ENCODE measurements at places on chromosomes 3 and 15. TPM values are rescaled to one million over a fixed set of nuclear protein-coding genes. Genes with fewer than 3 reads are reported as not detected.
A peak's percentile ranks its signal among the peaks of the same experiment; 100 is the strongest.

TMEM62 gene
- total RNA-seq = 35.8 TPM

TEX55 gene
- total RNA-seq = not detected

CSTA gene
- total RNA-seq = 62.3 TPM

ACKR2 gene
- total RNA-seq = 17.2 TPM

THAP10 gene
- total RNA-seq = 3.8 TPM

GOLGA8T gene
- not detected for total RNA-seq

LDHAL6B gene
- total RNA-seq = not detected

DNA sequence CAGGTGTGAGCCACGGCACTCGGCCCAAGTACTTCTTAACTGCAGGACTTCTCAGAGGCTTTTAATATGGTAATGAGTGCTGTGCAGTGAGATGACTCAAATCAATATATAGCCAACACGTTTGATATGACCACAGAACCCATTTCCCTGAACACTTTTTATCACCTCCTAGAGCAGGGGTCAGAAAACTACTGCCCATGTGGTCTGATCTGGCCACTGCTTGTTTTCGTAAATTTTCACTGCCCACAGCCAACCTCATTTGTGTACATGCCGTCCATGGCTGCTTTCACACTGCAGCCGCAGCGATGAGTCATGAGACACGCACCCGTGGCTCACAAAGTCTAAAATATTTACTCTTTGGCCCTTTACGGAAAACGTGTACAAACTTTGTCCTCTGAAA, 179.2 kb downstream of the RORA start:
- no peak for DNase-seq

DNA sequence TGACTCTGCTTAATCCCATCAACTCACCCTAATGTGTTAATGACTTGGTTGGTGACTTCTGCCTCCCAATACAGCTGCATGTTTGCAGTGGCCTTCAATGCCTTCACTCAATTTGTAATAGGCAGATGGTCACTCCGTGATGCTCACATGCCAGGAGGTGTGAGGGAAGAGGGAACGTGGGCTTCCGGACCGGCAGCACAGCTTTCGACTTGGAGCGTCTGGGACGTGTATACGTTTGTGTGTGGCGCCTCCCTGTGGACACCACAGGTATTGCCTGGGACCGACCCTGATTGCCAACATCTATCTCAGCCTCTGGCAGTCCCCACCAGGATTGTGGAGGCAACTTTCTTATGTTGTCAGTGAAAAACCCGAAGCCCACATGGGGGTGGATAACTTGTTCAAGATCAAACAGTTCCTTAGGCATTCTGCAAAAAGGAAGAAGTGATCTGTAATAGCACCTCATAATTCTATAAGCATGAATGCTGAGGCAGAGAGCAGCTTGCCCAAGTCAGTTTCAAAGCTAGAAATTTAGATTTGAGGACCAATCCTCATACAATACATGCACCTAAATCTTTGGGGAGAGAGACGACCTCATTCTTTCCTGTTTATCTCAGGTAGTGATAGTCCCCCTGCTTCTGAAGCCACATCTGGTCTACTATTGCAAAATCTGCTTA, 16.9 kb downstream of the MRPL46 start:
- peak; percentile 52 for DNase-seq

GRCh38 chr3:124829178-124829818, 57.9 kb downstream of the ITGB5 start:
- no peak for DNase-seq

DNA sequence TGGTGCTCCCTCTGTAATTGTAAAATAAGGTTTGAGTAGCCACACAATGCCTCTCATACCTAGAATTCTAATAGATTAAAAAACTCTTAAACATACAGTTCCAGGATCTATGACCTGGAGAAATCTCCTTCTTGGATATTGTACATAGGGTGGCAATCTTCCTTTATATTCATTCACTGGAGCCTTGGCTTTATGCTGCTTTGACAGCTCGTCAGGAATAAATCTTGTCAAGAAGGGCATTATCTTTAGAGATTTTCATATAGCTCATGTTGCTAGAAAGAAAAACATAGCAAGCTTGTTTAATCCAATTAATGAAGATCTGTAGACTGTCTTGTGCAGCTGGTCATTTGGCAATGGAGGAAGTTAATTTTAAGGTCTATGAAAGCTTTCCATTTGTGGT, 131.1 kb downstream of the PYDC2 start:
- no peak for DNase-seq

GRCh38 chr15:47443839-47444238, 273.5 kb upstream of the SEMA6D start:
- DNase-seq = no peak

DNA sequence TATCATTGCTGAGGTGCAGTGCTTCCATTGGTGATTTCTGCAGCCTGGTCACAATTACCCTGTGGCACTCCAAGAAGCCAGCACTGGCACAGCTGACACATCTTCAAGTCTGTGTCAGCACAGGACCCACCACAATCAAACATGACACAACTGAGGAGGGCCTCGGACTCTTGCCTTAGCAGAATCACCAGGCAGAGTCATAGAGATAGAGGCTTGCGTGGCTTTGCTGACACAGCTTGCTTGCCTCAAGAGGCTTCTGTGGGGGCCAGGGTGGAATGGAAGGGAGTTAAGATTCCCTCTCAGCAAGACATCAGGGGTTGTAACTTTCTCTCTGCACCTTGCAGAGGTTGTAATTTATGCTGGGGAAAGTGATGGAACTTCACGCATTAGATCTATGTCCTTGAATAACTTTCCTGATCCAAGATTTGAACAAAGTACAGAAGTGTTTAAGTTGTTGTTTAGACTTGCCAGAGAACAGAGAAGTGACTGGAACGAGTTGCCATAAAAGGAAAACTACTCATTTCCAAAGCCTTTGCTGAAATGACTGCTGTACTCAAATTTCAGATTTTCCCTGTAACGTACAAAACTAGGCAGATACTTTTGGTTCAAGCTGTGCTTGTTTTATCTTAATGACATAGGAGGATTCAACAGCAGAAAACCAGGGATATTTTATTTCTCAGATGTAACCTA, 170.7 kb downstream of the DIPK2A start:
- no peak for DNase-seq

GRCh38 chr3:107409365-107409764, 32.1 kb downstream of the CCDC54 start:
- no peak for DNase-seq

- DNase-seq = no peak
Observed at GRCh38 chr3:184337399-184337714, at the start of gene FAM131A. FAM131A (plus strand) TSS chr3:184337600; CDS start chr3:184337631, 31 bp downstream.

GRCh38 chr15:39269821-39270220, 311.1 kb upstream of the THBS1 start:
- DNase-seq = no peak

DNA sequence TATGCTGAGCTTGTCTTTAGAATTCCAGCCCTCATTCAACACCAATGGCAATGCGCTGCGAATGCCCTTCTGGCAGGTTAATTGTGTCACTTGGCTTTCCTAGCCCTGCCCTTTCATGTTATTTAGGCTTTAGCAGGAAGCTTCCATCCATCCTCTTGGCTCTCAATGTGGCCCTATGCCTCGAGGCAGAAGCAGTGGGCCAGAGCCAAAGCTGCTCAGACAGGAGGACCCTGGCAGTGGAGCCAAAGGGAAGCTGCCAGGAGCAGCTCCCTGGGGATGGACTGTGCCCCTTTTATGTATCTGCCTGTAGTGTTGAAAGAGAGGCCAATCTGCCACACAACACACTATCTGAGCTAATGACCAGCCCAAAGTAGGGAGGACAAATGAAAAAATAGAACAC, 376.4 kb downstream of the CTNNB1 start:
- DNase-seq = no peak

GRCh38 chr3:120506828-120507774, 56.3 kb upstream of the FSTL1 start:
- DNase-seq = no peak

DNA sequence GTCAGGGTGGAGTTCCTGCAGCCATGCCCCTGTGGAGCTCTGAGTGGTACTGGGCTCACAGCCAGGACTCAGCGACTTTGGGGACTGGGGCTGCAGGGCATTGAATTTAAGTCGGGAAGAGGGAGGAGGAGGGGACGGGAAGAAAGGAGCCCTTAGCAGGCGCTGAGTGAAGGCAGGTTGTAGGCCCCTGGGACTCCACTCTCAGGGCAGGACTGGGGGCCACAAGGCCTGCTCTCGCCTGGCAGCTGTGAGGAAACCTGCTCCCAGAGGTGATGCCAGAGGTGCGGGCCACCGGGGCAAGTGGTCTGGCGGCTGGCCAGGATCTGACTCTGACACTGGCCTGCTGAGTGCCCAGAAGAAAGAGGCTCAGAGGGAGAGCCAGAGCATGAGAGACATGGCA, 73.5 kb downstream of the EPHB3 start:
- no peak for DNase-seq

- DNase-seq = no peak
Observed at GRCh38 chr3:37216597-37217097, 42.3 kb upstream of the LRRFIP2 start.

GRCh38 chr3:194596906-194597305, 36.3 kb downstream of the TMEM44 start:
- no peak for DNase-seq

DNA sequence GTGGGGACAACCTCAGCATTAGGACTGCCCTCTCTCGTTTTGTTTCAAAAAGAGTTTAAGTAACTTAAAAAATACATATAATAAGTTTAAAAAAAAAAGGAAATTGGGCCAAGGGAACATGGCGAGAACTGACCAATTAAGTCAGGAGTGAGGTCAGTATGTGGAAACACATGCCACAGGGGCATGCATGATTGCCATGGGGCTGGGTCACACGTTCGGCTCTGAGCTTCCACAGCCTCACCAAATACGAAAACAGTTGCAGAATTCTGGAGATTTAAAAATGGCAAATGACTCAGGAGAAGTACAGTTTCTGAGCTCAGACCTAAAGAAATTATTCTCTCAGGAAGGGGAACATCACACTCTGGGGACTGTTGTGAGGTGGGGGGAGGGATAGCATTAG, 24.1 kb downstream of the PDE8A start:
- no peak for DNase-seq

DNA sequence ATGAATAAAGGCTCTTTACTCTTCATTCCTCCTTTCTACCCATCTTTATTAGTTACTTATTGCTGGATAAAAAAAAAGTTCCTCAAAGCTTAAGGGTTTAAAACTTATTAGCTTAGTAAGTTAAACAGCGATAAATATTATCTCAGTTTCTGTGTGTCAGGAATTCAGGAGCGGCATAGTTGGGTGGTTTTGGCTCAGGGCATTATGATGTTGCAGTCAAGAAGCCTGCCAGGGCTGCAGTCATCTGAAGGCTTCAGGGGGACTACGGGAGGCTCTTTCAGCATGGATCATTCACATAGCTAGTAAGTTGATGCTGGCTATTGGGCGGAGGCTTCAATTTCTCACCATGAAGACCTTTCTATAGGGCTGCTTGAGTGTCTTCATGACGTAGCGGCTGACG, 1.9 kb upstream of the DLG1 start:
- DNase-seq = no peak

- DNase-seq = no peak
Observed at GRCh38 chr15:91891788-91892345, 38.4 kb downstream of the SLCO3A1 start.

DNA sequence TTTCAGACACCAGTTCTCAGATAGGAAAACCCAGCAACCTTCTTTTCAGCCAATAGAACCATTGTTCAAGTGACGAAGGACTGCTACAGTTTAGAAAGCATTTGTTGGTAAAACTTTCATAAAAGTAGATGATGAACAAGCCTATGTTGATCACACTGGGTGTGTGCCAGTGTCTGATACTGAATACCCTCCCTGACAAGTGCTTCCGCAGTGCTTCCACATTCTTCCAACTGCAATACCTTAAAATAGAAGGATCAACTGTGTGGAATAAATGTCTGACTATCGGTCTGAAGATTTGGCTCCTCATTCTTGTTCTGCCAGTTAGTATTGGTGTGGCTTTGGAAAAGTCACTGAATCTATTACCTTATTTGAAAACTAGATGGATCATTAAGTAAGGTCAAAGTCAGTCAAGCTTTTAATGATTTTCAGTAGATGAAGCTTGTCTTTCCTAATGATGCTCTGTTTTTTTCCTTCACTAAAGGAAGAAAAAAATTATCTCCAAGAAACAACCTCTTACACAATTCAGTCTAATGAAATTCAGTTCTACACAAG, 479.4 kb upstream of the CBLB start:
- no peak for DNase-seq

DNA sequence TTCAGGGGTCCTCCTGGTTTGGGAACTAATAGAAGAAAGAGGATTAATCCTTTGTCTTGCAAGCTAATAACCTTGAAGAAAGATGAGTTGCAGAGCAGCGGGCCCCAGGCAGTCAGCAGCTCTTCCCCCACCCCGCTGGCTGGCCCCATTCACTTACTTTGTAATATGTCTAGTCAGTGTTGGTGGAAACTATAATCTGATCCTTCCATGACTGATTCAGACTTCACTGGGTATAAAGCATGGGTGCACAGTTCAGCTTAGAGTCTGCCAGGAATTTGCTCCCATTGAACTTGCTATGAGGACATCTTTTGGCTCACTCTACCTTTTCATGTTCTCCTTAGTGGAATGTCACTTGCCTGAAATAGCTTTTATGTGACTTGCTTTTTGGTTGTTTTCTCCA, 117.7 kb downstream of the CCNL1 start:
- DNase-seq = no peak

DNA sequence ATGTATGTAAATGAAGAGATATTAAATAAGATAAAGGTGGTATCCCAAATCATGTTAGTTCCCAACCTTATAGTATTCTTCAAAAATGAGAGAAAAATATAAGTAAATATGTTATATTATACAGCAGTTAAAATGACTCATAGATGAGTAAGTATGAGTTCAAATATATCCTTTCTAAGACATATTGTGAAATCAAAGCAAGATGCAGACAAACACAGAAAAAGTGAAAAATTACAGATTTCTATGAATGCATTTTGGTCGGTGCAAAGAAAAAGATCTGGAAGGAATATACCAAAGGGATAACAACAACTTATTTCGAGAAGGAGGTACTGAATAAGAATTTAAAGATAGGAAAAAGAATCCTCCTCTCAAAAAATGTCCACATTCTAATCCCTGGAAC, 181.2 kb upstream of the TTC14 start:
- DNase-seq = no peak

DNA sequence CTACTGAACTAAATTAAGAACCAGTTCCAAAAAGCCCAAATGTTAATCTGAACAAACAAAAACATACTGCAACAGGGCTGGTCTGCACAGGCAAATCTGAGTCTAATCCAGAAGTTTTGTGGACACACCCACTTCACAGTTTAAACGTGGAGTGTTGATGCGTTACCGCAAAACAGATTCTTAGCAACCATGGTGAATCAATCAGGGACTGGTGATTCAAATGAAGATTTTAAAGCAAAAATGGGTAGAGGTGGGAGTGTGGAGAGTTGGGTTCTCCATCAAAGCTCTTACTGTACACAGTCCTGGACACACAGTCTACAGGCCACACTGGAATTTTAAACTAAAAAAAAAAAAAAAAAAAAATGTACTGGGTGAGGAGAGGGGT, 5.2 kb downstream of the ANXA2 start:
- DNase-seq = no peak

DNA sequence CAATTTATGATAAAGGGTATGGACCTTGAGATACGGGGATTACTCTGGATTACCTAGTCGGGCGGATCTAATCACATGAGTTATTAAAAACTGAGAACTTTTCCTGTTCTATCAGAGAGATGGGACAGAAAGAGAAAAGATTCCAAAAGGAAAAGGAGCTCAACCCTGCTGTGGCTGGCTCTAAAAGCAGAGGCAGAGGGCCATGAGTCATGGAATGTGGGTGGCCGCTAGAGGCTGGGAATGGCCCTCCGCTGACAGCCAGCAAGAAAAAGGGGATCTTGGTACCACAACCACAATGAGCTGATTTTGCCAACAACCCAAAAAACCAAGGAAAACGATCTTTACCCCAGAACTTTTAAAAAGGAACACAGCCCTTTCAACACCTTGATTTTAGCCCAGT, 210.0 kb downstream of the MAGI1 start:
- DNase-seq = no peak

Data from ureter (tissue), 1 donor.